ENCODE measurements at places on chromosomes 1 and 21. TPM values are rescaled to one million over a fixed set of nuclear protein-coding genes. Genes with fewer than 3 reads are reported as not detected.

- DNase-seq, result no peak
Measured at GRCh38 chr1:83849191-83850061, 149.5 kb downstream of the TTLL7 start.

- DNase-seq, result no peak
Measured at GRCh38 chr1:203225071-203225470, 4.4 kb downstream of the CHIT1 start.

Gene MTX1
- 25.8 TPM for total RNA-seq

Gene LEFTY1
- not detected for total RNA-seq

Gene LCE1B
- not detected for total RNA-seq

Gene BATF3
- not detected for total RNA-seq

DNA sequence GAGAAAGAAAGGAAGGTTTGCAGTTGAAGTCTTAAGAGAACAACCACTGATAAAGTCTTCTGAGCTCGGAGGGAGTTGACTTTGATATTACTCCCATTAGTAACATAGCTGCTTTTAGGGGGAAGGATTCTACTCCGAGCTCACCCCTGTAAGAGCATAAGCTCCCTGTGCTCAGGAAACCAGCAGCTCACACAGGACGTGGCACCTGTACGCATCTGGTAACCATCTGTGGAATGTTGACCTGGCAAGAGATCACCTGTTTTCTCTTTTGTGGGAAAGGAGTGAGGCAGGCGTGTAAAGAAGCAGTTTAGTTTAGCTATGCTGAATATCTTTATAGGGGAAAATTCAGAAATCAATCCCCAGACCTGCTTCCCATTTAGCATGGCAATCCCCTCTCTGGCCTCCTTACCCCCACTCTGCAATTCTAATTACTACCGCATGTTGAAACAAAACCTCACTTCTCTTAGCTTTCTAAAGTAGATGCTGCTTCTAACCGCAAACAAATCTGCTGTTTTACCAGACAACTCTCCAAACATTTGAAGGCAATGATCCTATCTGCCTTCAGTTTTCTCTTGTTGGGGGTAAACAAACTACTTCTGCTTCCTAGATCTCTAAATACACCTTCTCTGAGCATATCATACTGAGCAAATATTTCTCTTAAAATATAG lies 121.8 kb upstream of the KCNK1 start:
- no peak for DNase-seq

GRCh38 chr1:194341587-194341986 lies 1155.2 kb upstream of the B3GALT2 start:
- no peak for DNase-seq

GRCh38 chr1:90718411-90719329 lies 1.6 kb upstream of the BARHL2 start:
- DNase-seq, result peak; percentile 10

All from CD8-positive, alpha-beta T cell (primary cell).